Glutamatergic neuron (in vitro differentiated cells): ENCODE measurements at places on chromosomes 7 and 10.
A peak's percentile ranks its signal among the peaks of the same experiment; 100 is the strongest.

- no peaks in the 10 kb centered on the region for H3K36me3 ChIP-seq
- no peaks in the 10 kb centered on the region for H3K27me3 ChIP-seq
- DNase-seq, result no peak
- H3K4me3 ChIP-seq, result no peak overlapping the region
Measured at GRCh38 chr7:92415225-92415624, 32.1 kb upstream of the GATAD1 start.

- H3K27me3 ChIP-seq, result peaks cover 2% of the 10 kb centered on the region
- DNase-seq, result no peak
- no peaks in the 10 kb centered on the region for H3K36me3 ChIP-seq
- H3K4me3 ChIP-seq, result peak overlapping the region; percentile 70
- peak overlapping the region; percentile 73 for H3K27ac ChIP-seq
Measured at GRCh38 chr10:122182308-122182707, 88.8 kb upstream of the BTBD16 start.

- H3K27ac ChIP-seq, result no peak overlapping the region
- H3K4me1 ChIP-seq, result no peaks in the 10 kb centered on the region
- H3K36me3 ChIP-seq, result peaks cover 10% of the 10 kb centered on the region
- DNase-seq, result peak; percentile 56
Measured at GRCh38 chr10:125521721-125522680, 161.0 kb downstream of the TEX36 start.

GRCh38 chr7:151341357-151342101 is at the start of gene NUB1:
Gene NUB1 (plus strand): TSS chr7:151341812. CDS start chr7:151345350, 3,538 bp downstream.
- peak within 1 kb of the TSS; percentile 84 for H3K4me3 ChIP-seq
- peak; percentile 97 for DNase-seq
- peak within 1 kb of the TSS; percentile 33 for H3K27ac ChIP-seq
- no peaks in the 10 kb centered on the region for H3K4me1 ChIP-seq

GRCh38 chr10:132916956-132917666 is 25.3 kb downstream of the CFAP46 start:
- H3K36me3 ChIP-seq, result no peaks in the 10 kb centered on the region
- H3K27me3 ChIP-seq, result peaks cover 3% of the 10 kb centered on the region
- H3K4me3 ChIP-seq, result no peak overlapping the region

- no peak overlapping the region for H3K27ac ChIP-seq
- no peaks in the 10 kb centered on the region for H3K27me3 ChIP-seq
- peaks cover 10% of the 10 kb centered on the region for H3K4me1 ChIP-seq
- DNase-seq, result no peak
- no peaks in the 10 kb centered on the region for H3K36me3 ChIP-seq
Measured at GRCh38 chr10:104993085-104993484, 352.0 kb downstream of the SORCS3 start.

GRCh38 chr7:50166997-50167965 is 74.2 kb upstream of the ZPBP start:
- H3K4me3 ChIP-seq, result no peak overlapping the region
- no peaks in the 10 kb centered on the region for H3K27me3 ChIP-seq
- no peaks in the 10 kb centered on the region for H3K4me1 ChIP-seq
- H3K36me3 ChIP-seq, result no peaks in the 10 kb centered on the region
- no peak overlapping the region for H3K27ac ChIP-seq

DNA sequence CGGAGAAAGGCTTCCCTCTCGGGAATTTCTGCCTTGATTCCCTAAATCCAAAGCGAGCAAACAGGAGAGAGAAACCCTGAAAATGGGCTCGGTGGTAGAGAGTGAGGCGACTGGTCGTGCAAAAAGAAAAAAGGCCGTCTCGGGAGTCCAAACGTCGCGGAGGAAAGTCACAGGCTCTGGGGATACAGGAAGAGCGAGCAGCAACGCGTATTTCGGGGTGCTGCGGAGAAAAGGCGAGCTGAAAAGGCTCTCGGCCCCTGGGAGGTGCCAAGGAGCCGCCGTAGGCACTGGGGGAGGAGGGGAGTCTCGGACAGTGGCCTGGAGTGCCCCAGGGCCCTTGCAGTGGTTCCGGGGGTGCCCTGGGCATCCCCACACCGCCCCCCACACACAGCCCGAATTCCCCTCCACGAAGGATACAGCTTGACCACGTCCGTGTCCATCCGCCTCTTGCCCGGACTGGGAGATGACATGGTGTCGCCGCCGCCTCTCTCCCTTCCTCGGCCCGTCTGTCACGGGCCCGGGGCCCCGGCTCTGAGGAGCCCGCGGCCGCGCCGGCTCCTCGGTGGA is 591 bp downstream of the UBE2H start:
- peaks cover 13% of the 10 kb centered on the region for H3K27me3 ChIP-seq
- H3K4me1 ChIP-seq, result peaks cover 4% of the 10 kb centered on the region
- H3K4me3 ChIP-seq, result no peak overlapping the region
- no peak overlapping the region for H3K27ac ChIP-seq
- DNase-seq, result peak; percentile 49

DNA sequence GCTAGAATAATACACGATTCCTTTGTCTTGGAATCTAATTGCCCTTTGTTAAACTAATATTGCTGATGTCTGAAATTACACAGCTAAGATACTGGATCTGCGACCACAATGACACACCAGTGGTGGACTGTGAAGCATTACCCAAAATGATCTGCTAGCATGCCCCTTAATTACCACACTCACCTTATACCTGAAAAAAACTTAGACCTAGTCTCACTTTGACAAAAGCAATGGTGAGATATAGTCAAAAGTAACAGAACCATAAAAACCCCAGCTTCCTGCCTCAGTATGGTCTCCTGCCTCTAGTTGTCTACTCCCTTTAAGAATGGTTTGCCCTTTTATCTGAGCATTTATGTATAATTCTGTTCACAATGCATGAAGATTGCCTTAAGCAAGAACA is 20.8 kb upstream of the ERVW-1 start:
- no peaks in the 10 kb centered on the region for H3K36me3 ChIP-seq
- no peaks in the 10 kb centered on the region for H3K27me3 ChIP-seq
- no peaks in the 10 kb centered on the region for H3K4me1 ChIP-seq
- no peak overlapping the region for H3K27ac ChIP-seq
- no peak overlapping the region for H3K4me3 ChIP-seq

- H3K4me3 ChIP-seq, result peak within 1 kb of the TSS; percentile 84
- no peaks in the 10 kb centered on the region for H3K36me3 ChIP-seq
- H3K27me3 ChIP-seq, result peaks cover 51% of the 10 kb centered on the region
- H3K4me1 ChIP-seq, result peaks cover 32% of the 10 kb centered on the region
- peak; percentile 94 for DNase-seq
- peak within 1 kb of the TSS; percentile 48 for H3K27ac ChIP-seq
Measured at GRCh38 chr7:101165075-101165957, at the start of gene VGF. Gene VGF (minus strand): TSS chr7:101165569. CDS start chr7:101164843, 726 bp downstream.

- no peak for DNase-seq
- H3K4me3 ChIP-seq, result no peak overlapping the region
- H3K36me3 ChIP-seq, result no peaks in the 10 kb centered on the region
Measured at GRCh38 chr7:594212-594913, 74.7 kb upstream of the PDGFA start.

GRCh38 chr7:101990811-101991418 is 173.5 kb downstream of the CUX1 start:
- no peaks in the 10 kb centered on the region for H3K36me3 ChIP-seq
- H3K27me3 ChIP-seq, result peaks cover 8% of the 10 kb centered on the region
- no peak overlapping the region for H3K4me3 ChIP-seq
- H3K4me1 ChIP-seq, result peaks cover 22% of the 10 kb centered on the region
- DNase-seq, result no peak

- H3K36me3 ChIP-seq, result no peaks in the 10 kb centered on the region
- H3K27ac ChIP-seq, result no peak overlapping the region
- H3K27me3 ChIP-seq, result no peaks in the 10 kb centered on the region
- peaks cover 3% of the 10 kb centered on the region for H3K4me1 ChIP-seq
- no peak overlapping the region for H3K4me3 ChIP-seq
- no peak for DNase-seq
Measured at GRCh38 chr10:113849140-113849803, 4.6 kb downstream of the DCLRE1A start.

DNA sequence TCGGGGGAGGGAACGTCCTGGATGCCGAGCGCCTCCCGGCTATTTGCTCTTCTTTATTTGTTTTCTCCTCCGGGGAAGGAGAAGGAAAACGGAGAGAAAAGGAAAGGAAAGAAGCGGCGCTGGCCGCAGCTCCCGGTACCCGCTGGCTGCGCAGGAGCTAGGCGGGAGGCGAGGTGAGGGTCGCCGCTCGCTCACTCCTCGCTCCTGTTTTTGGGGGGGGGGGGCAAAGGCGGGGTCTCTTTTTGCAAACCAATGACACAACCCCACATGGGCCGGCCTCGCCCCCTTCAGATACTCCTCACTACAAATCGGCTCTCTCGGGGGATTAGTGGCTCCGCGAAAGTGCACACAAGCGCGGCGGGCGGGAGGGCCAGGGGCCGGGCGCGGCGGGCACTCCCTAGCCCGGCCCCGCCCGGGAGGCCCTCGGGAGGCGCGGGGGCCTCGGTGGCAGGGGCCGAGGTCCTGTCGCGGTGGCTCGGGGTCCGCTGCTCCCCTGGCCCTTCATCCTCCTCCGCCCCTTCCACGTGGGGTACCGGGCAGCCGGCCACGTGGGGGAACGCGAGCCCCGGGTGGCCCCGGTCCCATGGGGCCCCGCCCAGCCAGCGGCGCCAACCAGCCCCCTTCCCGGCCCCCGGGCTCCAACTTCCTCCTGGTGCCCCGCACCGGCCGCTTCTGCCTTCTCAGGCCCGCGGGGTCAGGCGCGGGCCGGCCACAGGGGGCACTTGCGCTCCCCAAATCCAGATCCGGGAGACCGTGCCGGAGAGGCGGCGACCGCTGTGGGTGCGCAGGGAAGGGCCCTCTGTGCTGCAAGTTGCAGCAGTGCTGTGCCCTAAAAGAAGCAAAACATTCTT is 718 bp upstream of the CTBP2 start:
- DNase-seq, result peak; percentile 80
- no peaks in the 10 kb centered on the region for H3K36me3 ChIP-seq
- H3K27ac ChIP-seq, result peak overlapping the region; percentile 55
- H3K4me1 ChIP-seq, result peaks cover 19% of the 10 kb centered on the region

GRCh38 chr10:128747582-128748346 is 621.5 kb upstream of the MKI67 start:
- no peak for DNase-seq
- no peak overlapping the region for H3K4me3 ChIP-seq
- H3K4me1 ChIP-seq, result peaks cover 37% of the 10 kb centered on the region
- H3K27ac ChIP-seq, result no peak overlapping the region

GRCh38 chr7:78333530-78334425 is 535.2 kb downstream of the PHTF2 start:
- H3K36me3 ChIP-seq, result no peaks in the 10 kb centered on the region
- no peaks in the 10 kb centered on the region for H3K27me3 ChIP-seq
- no peak for DNase-seq
